ENCODE measurements at places on chromosomes 1 and 21. TPM values are rescaled to one million over a fixed set of nuclear protein-coding genes. Genes with fewer than 3 reads are reported as not detected.

DNA sequence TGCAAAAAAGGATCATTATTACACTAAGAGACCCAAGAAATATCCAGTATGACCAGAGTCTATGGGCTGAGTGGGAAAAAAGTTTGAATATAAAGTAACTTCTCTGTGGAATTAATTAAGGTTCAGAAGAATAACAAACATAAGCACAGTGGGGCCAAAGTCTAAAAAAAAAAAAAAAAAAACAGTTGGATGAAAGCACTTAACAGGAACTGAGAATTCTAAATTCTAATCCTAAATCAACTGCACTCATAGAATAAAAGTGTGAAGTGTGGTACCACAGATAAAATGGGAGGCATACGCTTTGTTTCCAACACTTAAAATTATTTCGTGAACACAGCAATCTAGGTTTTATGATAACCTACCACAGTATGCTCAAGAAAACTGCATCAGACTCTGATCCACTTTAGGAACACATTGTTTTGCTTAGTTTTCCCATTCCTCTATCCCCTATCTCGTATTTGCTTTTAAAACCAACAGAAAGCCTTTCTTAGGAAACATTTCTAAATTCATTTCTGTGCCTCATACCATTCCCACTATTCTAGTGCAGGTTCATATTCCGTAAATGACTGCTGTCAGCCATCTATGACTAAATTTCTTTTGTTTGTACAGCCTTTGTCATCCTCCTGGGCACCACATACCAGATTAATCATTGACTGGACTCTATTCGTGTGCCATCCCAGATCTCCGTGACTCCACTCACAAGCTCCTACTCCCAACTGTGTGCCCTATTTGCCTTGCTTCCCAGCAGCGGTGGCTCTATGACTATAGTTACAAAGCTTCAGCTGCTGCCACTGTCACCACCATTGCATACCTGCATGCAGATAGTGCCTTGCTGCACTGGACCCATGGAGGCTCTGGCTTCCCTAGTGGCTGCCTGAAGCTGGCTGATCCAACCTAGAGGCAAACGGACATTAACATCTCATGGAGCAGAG is 24.9 kb downstream of the CHML start:
- DNase-seq = no peak

DNA sequence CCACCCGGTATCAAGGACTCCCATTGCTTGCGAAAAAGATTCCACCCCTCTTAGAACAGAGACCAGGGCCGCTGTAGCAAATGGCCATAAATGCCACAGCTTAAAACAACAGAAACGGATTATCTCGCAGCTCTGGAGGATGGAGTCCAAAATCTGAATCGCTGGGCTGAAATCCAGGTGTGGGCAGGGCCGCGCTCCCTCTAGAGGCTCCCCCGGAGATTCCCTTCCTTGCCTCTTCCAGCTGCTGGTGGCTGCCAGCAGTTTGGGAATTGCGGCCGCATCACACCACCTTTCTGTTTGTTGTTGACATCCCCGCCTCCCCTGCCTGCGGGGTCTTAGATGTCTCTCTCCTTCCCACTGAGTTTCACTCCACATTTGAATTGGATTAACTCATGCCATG is 15.6 kb downstream of the PDE9A start:
- no peak for DNase-seq

DNA sequence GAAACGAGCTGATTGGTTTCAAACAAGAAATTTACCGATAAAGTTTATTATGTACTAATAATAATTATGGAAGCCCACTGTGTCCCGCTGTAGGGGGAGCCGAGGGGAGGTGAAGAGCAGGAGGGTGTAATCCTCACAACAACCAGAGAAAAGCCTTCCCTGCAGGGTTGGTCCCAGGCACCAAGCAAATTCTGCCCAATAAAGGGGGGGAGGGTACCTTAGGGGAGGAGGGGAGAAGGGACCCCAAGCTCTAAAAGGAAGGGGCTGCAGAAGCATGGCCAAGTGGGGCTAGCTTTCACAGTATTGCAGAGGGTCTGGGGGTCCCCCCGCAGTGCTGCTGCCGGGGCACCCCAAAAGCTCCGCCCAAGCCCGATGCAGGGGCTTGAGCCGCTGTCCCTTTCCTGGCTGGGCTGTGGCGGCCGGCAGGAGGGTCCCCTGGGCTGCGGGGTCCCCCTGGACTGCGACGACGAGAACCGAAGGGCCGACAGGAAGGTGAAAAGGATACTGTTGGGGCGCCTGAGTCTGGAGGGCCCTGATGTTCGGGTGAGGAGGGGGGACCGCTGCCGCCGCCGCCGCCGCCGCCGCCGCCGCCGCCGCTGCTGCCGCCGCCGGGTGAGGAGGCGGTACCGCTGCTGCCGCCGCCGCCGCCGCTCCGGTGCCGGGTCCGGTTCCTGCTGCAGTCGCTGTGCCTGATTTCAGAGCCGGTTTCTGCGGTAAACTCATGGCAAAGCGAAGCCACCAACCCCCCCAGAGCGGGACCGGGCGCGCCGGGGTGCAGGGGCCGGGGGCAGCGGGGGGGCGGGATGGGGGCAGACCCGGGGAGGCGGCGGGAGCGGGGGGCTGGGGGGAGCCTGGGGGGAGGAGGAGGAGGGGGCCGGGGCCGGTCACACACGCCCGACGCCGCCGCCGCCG is 771 bp downstream of the EIF4G3 start:
- DNase-seq = peak; percentile 53

DNA sequence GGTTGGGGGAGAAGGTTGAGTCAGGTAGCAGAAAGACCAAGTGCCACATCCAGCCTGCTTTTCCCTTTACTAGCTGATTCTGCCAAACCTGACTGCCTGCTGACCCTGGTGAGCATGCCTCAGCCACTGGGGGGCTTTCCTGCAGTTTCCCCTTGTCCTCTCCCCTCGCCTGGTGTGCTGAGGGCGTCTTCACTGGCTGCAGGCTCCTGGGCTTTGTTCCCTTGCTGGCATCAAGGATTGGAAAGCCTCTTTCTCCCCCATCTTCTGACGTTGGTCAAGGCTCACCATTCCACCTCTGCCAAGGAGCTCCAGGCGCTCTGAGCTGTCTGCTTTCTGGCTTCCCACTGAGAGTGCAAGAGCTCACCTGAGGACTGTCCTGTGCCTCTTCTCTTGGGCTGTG is 28.4 kb downstream of the MAN1C1 start:
- peak; percentile 8 for DNase-seq

KCNJ15 gene
- 0.15 TPM for total RNA-seq

CNIH3 gene
- 1.00 TPM for total RNA-seq

RAB4A gene
- total RNA-seq = 22.9 TPM

DNA sequence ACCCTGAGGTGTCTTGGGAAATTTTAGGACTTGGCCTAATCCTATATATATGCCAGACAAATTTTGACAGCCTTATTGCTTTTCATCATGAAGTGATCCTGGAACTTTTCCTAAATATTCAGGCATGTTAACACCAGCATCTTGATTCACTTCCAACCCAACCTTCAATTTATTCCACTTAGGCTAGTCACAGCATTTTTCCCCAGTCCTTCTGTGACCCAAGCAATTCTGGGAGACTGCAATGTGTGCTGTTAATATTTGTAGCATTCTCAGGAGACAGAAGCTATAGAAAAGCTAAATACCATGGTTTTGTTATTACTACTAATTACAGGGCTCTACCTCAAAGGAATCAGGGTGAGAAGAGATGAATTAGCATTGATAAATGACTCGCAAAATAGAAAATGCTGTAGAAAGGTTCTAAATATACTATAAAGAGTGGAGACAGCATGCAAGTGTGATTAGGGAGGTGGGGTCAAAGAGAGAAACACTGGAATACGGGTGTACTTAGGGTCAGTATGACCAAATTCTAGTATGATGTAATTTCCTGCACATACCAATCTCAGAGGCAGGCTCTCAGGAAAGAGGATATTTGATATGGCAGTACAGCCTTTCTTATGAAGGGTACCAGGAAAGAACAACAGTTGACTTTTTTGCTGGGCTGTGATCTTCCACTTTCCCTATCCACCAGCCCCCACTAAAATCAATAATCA is 29.1 kb downstream of the PRRX1 start:
- no peak for DNase-seq

CLEC20A gene
- not detected for total RNA-seq

- no peak for DNase-seq
Observed at GRCh38 chr1:89884718-89885596, 64.1 kb downstream of the LRRC8D start.

SPATA1 gene
- 3.2 TPM for total RNA-seq

ADAMTSL4 gene
- total RNA-seq = 1.1 TPM

- DNase-seq = no peak
Observed at GRCh38 chr1:178941849-178942248, 71.0 kb upstream of the ANGPTL1 start.

GRCh38 chr1:175146529-175147213 is 45.9 kb downstream of the KIAA0040 start:
- DNase-seq = peak; percentile 80

GRCh38 chr1:8396786-8397406 is 79.0 kb downstream of the SLC45A1 start:
- DNase-seq = peak; percentile 69

GRCh38 chr1:172638249-172638648 is 20.7 kb upstream of the FASLG start:
- no peak for DNase-seq

KRTAP11-1 gene
- not detected for total RNA-seq

SNAPIN gene
- 32.1 TPM for total RNA-seq

DNA sequence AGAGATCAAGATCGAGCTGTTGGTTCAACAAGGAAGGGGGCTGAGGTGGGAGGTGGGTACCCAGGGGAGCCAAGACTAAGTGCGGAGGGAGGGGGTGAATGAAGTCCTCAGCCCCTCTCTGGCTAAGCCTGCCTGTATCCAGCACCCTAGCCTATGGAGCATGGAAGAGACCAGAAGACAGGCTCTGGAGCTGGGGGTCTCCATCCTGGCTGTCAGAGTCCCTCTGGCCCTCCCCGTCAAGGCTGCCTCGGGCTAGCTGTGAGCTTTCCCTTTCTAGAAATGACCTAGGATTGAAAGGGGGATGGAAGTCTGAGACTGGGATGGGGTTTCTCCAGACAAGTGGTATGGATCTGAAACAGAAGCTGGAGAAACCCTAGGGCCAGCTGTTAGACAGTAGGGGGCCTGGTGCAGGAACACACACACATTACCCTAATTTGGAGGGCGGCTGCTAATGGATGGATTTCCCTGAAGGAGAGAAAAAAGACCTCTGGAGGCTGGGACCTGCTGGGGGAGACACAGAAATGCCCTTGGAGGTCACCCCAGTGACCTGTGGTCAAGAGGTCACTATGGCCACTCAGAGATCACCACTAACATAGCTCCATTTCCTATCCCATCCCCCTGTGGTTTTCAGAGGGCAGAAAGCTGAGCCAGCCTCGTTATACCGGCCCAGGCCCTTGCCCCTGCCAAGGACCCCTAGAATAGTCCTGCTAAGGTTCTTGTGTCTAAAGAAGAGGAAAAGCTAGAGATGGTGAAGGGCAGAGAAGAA is 107.8 kb downstream of the TMEM53 start:
- no peak for DNase-seq

Measured in activated CD4-positive, alpha-beta memory T cell treated with anti-CD3 and anti-CD28 coated beads for 36 hours (primary cell).